ENCODE measurements at places on chromosomes 5 and 9.

DNA sequence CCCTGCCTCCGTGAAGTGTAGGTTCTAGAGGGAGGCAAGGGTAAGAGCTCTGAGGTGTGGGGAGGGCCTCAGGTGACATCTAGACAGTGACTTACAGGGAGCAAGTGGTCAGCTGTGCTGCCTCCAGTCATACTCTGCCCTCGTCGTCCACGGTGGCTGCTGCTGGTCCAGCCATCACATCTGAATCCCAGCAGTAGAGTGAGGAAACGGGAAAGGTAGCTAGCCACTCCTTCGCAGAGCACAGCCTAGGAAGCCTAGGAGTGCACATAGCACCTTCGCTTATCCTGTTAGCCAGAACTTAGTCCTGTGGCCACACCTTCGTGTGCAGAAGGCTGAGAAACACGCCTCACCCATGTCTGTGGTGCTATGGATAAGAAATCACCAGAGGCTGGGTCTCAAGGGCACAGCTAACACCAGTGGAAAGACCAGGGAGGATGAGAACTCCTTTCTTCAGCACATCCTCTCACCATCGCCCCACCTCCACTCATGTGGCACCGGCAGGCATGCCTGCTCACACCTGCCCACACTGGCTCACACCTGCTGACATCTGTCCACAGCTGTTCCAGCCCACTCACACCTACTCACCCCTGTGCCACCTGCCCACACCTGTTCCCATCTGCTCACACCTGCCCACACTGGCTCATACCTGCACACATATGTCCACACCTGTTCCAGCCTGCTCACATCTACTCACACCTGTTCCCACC lies 44.5 kb upstream of the SLC6A19 start:
- DNase-seq, result no peak

GRCh38 chr5:56078278-56079156 lies 83.8 kb upstream of the IL6ST start:
- no peak for DNase-seq

GRCh38 chr5:150641006-150641570 lies 628 bp downstream of the SYNPO start:
- DNase-seq, result no peak

- DNase-seq, result no peak
Observed at GRCh38 chr9:93874242-93874641, 80.9 kb downstream of the BARX1 start.

- DNase-seq, result no peak
Observed at GRCh38 chr9:24961762-24962161, 416.1 kb upstream of the IZUMO3 start.

GRCh38 chr5:60366489-60366888 lies 333.5 kb downstream of the DEPDC1B start:
- no peak for DNase-seq

DNA sequence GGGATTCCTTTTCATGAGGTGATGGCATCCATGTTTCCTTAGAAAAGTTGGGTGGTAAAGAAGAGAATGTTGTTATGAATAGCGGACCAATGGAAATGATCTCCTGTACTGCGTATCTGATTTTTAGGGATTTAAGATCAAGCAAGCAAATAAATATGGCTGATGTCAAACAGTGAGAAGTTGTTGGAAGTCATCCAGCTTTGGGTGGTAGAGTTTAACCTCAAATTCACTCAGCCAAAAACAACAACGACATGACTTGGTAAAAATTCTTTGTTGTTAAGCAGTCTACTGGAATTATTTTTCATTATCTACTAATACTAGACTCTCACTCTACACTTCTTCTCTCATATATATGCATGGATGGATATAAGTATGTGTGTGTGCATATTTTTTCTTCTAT lies 426.5 kb downstream of the CTNND2 start:
- DNase-seq, result no peak

DNA sequence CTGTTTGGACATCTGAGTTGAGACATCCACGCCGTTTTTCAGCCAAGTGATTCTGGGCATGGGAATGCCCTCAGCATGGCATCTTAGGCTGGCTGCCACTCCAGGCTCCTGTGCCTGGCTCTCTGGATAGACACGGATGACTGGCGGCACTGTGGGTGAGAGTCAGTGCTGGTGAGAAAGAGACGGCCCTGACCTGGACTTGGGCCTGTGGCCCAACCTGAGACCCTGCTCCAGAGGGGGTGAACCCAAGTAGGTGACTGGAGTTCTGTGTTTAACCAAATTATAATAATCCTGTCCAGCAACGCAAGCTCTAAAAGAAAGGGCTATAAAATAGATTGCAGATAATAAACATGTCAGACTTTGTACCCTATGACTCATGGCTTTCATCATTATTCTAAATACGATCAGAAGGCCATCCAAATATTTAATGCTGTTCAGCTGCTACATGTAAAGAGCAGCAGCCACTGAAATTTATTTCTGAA lies 173.9 kb downstream of the HSPA4 start:
- no peak for DNase-seq

DNA sequence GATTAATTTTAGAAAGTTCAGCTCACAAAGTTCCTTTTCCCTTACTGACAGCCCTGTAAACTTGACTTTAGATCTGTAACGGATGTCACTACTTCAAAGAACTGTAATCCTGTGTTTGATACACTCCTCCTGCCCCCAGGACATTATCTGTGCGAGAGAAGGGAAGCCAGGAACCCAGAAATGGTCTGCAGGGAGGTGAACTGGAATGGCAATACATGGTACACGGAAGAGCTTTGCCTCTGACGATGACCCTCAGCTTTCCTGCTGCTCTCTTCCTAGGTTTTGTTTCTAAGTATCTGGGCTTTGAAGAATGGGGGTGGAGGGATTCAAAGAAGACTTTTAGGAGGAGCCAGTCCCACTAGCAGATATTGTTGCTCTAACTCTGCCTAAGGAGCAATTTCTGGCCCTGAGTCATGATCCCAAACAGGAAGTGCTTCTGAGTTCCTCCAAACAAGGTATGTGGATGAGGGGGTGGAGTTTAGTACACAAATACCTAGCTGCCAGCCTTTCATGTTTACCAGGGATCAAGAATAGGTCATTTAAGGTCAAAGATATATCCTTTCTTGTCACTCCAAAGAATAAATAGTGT lies 43.4 kb upstream of the TMC1 start:
- peak; percentile 9 for DNase-seq

GRCh38 chr5:885529-885928 lies 7.1 kb downstream of the BRD9 start:
- no peak for DNase-seq

DNA sequence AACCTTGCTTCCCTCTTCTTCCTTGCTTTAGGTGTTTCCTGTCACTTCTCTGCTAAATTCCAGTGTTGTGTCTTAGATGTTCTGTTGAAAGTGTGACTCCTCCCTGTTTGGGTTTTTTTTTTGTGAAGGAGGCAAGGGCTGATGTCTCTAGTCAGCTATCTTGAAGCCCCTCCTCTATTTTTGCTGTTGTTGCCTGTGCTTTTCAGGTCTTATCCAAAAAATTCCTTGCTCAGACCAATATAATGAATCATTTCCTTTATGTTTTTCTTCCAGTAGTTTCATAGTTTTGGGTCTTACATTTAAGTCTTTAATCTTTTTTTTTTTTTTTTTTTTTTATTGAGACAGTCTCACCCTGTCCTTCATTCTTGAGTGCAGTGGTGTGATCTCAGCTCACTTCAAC lies 22.3 kb downstream of the RIC1 start:
- DNase-seq, result no peak
